ENCODE measurements at places on chromosomes 4 and X. TPM values are rescaled to one million over a fixed set of nuclear protein-coding genes. Genes with fewer than 3 reads are reported as not detected.

The NEIL3 gene
- total RNA-seq, result 8.4 TPM

The CLTRN gene
- 0.32 TPM for total RNA-seq

The CLDN22 gene
- total RNA-seq, result not detected

The LRRC66 gene
- total RNA-seq, result 0.80 TPM

The NDUFA1 gene
- 58.9 TPM for total RNA-seq

The ETDA gene
- total RNA-seq, result not detected

The HMGN5 gene
- total RNA-seq, result 0.78 TPM

The ARHGAP36 gene
- total RNA-seq, result not detected

The TMEM271 gene
- total RNA-seq, result not detected

The NPY2R gene
- total RNA-seq, result not detected

The KLB gene
- total RNA-seq, result not detected

The GRIA3 gene
- 0.39 TPM for total RNA-seq

The NXF2B gene
- not detected for total RNA-seq

The CYTL1 gene
- total RNA-seq, result 2.2 TPM

The TMSB4X gene
- total RNA-seq, result 5,151 TPM

The ZNF81 gene
- 5.0 TPM for total RNA-seq

The SOWAHD gene
- total RNA-seq, result not detected

The BEND4 gene
- not detected for total RNA-seq

The SLC4A4 gene
- total RNA-seq, result 2.8 TPM

The CXCL11 gene
- total RNA-seq, result not detected

The IL2 gene
- not detected for total RNA-seq

The XAGE1A gene
- not detected for total RNA-seq

The SERTM2 gene
- total RNA-seq, result not detected

The ATOH1 gene
- not detected for total RNA-seq

The CT45A5 gene
- total RNA-seq, result not detected

The SYNPO2 gene
- total RNA-seq, result 1.3 TPM

The NKAP gene
- 6.1 TPM for total RNA-seq

The MSN gene
- 210 TPM for total RNA-seq

The KLKB1 gene
- total RNA-seq, result not detected

The GIMD1 gene
- total RNA-seq, result not detected

The FREM3 gene
- total RNA-seq, result not detected

The NUDT11 gene
- total RNA-seq, result 11.4 TPM

The ANTXR2 gene
- total RNA-seq, result 93.1 TPM

The HDX gene
- 6.4 TPM for total RNA-seq

The SGCB gene
- total RNA-seq, result 26.0 TPM

The HTN3 gene
- total RNA-seq, result not detected

The RHOH gene
- under 0.01 TPM for total RNA-seq

The CASP6 gene
- total RNA-seq, result 30.5 TPM
